Activated T-cell treated with anti-CD3 and anti-CD28 coated beads, Interleukin-2, amount 50 U/mL, for 4 hours (primary cell): ENCODE measurements at places on chromosomes 3 and 15. TPM values are rescaled to one million over a fixed set of nuclear protein-coding genes. Genes with fewer than 3 reads are reported as not detected.
A peak's percentile ranks its signal among the peaks of the same experiment; 100 is the strongest.

DNA sequence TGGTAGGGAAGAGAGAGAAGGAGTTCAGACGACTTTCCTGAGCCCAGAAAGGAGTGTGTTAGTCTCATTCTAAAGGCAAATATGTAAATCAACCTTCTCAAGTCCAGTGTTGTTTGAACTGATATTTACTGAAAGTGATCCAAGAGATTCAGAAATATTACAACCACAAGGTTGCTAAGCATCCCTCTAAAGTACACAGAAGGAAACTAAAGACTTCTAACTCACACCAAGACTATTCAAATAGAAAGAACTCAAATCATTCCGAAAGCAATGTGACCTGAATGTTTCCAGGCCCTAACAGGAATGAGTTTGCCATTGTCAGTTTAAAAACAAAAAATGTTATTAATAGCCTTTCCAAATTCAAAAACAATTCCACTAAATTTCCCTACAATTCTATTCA, 56.9 kb upstream of the VGLL3 start:
- no peak for DNase-seq

DNA sequence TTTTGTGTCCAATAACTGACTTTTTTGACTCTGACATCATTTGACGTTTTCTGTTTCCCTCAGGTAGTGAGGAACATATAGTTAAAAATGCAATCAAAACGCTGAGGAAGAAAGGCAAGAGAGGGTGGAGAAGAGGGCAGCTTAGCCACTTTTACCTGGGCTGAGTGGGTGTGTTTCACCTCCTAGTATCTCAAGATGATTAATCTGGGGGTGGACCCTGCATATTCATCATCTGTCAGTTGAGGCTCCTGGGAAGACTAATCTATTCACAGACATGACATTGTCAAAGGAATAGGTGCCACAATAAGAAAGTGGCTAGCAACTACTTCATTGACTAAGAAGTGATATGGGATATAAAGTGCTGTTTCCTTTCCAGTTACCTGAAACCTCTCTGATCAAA, 331.5 kb upstream of the RARB start:
- DNase-seq: no peak

DNA sequence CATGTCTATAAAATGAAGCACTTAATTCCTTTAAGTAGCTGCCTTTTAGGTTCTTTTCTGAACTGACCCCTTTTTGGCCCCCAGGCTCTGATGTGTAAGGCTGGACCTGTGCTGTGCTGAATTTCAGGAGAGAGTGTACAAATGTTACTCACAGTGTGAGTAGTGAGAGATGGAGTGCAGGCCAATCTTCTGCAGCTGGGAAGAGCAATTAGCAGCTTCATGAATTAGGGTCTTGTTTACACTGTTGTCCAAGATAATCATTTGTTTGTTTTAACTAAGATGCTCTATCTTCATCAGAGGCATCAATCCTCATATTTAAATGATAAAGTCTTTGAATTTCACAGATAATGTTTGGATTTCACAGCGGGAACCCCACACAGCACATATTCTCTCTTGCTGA, 19.4 kb downstream of the ARPP21 start:
- DNase-seq: no peak

GRCh38 chr3:131526801-131527347, 24.1 kb upstream of the MRPL3 start:
- no peak for DNase-seq

DNA sequence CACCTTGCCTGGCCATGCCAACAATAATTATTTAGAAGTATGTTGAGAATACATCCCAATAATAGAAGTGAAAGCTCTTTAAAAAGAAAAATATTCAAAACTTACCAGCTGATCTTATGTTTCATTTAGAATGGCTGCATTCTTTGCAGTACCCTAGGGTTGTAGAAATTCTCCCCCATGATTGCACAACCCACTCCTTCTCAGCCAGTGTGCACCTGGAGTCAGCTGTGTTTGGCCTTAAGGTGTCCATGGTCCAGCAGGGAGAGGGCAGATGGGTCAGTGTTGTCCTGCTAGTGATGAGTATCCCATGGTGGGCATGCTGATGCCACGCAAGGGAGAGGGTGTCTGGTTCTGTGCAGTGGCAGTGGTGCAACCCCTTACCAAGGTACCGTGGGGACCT, 117.3 kb downstream of the IGF1R start:
- DNase-seq: no peak

GRCh38 chr3:99624496-99625236, 13.7 kb upstream of the COL8A1 start:
- DNase-seq: no peak

- DNase-seq: no peak
Observed at GRCh38 chr15:80324545-80325080, 72.6 kb upstream of the CTXND1 start.

GRCh38 chr3:42055291-42055690, 35.9 kb upstream of the TRAK1 start:
- DNase-seq: no peak

DNA sequence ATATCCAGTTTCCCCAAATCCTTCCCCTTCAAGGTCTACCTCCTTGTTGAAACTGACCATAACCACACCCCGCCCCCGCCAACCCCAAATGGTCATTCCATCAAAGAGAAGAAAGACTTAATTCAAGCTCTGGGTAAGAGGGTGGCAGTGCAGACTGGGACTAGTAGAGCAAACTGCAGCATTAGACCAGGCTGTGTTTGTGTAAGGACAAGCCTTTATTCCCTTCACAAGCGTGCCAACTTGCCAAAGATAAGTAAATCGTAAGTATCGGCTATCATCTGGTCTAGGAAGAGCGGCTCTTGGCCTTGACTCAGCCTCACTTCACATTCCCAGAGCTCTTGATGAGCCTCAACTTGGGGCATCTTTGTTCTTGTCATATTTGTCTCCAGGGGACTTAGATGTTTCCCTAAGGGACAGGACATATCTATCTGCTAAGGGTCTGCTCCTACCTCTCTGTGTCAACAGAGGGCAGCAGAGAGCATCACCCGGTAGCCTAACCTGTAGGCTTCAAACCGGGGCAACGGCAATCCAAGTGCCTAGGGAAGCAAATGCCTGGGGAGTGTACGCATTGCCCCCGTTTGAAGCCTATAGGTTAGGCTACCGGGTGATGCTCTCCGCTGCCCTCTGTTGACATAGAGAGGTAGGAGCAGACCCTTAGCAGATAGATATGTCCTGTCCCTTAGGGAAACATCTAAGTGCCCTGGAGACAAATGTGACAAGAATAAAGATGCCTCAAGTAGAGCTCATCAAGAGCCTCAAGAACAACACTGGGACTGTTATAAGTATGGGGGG, 8.9 kb upstream of the MAP3K13 start:
- peak; percentile 44 for DNase-seq

DNA sequence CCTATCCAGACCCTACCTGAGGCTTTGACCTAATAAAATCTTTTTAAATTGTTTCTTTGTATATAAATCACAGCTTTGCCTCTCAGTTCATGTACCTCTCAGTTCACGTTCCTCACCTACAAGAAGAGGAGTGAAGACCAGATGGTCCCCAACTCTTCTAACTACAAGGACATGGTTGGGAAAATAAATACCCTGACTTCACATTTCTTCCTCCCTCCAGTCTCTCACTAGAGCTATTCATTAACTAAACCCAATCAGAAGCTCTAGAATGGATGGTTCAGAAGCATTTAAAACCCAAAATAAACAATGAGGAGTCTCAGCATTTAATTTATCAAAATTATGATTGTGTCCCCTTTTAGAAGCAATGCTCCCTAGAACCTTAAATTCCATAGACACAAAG, 97.3 kb upstream of the AGTR1 start:
- DNase-seq: no peak

- DNase-seq: no peak
Observed at GRCh38 chr3:139555249-139555648, 15.7 kb upstream of the RBP1 start.

- DNase-seq: no peak
Observed at GRCh38 chr3:62379321-62379798, 6.0 kb upstream of the FEZF2 start.

DNA sequence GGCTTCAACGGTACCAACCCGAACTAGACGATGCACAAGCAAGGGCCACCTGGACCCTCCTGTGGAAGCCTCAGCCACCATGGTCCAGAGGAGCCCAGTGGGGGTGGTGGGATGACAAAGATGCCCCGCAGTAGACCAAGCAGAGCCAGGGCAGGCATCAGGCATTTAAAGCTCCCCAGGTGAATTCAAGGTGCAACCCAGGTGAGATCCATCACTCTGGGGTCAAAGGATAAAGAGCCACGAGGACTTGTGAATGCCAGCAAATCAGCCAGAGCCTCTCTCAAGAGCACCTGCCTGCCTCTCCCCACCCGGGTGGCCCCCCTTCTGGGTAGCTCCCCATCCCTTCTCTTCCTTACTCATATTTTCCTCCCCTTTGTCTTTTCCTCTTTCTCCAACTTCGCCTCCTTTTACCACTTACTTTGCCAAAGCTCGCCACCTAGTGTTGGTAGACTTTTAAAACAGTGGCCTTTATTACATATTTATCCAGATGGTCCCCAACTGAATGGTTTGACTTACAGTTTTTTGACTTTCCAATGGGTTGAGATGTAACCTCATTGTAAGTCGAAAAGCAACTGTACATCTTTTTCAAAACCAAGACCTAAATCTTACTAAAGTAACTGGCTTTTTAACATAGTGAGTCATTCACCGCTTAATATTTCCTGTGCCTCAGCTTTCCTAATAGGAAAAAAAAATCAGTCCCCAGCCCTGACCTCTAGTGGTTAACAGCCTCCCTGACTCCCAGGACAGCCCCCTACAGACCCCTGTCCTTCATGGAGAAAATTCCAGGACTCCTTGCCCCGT, 18.8 kb downstream of the PLA2G4F start:
- DNase-seq: no peak

DNA sequence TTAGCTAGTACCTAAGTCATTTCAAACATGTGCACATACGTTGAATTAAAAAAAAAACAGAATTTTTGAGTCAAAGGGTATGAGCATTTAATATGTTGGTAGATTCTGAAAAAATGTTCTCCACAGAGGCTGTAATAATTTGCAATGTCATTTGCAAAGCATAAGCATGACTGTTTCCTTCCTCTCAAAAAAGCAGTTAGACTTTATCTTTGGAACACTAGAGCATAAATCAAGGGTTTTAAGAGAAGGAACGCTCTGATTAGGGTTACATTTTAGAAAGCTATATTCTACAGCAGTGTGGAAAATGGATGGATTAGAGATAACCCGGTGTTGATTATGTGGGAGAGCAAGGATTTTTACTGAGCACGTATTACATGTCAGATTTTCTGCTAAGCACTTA, 193.7 kb downstream of the WDR72 start:
- DNase-seq: no peak

DNA sequence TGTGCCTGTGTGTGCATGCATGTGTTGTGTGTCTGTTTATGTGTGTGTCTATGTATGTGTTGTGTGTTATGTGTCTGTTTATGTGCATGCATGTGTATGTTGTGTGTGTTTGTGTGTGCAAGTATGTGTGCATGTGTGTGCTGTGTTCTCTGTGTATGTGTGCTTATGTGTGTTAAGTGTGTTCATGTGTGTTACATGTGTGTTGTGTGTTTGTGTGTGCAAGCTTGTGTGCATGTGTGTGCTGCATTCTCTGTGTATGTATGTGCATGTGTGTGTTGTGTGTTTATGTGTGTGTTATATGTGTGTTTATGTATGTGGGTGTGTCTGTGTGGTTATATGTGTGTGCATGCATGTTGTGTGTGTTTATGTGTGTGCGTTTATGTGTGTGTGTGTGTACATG, 14.9 kb downstream of the UROC1 start:
- no peak for DNase-seq

DNA sequence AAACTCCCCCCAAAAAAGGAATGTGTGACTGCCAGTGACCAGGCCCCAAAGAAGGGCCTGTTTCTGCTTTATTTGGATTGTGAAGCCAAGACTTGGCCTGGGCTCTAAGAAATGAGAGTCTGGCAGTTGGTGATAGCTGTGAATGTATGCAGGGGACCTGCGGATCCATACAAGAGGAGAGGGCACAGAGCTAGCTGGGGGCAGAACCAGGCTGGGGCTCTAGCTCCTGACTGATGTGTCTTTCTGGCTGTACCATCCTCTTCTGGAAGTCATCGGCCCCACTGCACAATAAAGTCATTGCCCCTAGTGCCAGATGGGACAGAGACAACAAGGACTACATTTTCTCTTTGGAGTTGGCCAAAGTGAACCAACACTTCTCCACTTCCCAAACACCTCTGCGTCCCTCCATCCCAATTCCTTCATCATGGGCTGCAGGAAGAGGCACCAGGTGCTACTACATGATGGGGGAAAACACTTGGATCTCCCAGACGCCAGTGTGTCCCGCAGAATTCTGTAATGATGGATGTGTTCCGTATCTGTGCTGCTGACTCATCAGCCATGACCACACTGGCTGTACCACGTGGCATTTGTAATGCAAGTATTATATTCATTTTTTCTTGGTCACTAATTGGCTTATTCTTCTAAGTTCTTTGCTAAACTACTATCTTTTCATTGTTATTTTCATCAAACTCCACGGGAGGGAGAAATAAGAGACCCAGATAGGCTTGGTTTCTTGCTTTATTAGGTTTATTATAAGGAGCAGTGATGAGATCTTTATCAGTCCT, 1.7 kb upstream of the PLA2G4F start:
- no peak for DNase-seq

DNA sequence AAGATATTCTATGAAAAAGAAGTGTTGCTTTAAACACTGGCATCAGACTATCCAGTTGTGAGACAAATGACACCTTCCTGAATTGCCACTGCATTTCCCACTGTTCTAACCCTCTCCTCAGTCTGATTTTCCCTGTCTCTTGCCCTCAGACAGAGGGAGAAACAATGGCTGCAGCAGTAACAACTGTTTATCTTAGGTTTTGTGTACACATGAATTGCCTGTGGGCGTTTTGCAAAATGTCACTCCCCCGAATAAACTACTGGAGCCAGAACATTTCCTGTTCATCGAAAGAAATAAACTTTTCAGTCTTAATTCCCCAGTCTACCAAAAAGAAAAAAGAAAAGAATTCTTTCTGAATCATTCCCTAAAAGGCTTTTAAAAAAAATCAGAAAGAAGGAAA, 155.1 kb downstream of the MAGI1 start:
- DNase-seq: no peak

DNA sequence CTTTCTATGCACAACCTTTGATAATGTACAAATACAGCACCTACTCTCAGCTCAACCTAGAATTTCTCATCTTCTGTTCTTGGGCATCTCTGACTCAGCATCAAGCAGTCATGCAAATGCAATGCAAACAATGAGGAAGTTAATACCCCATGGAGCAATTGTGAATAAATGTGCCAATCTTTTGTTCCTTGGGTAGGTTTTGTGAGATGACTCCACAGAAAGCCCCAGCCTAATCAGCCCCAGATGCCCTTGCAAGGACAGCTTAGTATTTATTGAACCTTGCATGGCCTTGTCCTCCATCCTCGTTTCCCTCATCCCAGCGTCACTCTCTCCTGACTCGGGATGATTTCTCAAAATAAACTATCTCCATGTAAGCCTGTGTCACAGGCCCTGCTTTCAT, 494.7 kb upstream of the NECTIN3 start:
- no peak for DNase-seq

- DNase-seq: no peak
Observed at GRCh38 chr15:80561500-80561899, 133.6 kb upstream of the ABHD17C start.

The SGO1 gene
- total RNA-seq: 7.7 TPM

The PPP1R14D gene
- total RNA-seq: not detected

The MEX3B gene
- total RNA-seq: 0.55 TPM

The CCDC54 gene
- not detected for total RNA-seq

The GREM1 gene
- 0.30 TPM for total RNA-seq

The SPATA16 gene
- not detected for total RNA-seq

The CLEC3B gene
- 0.40 TPM for total RNA-seq

The FOXB1 gene
- 0.27 TPM for total RNA-seq

The CFAP100 gene
- total RNA-seq: not detected
